ENCODE measurements at places on chromosomes 7 and 10.

GRCh38 chr10:116307455-116307854 lies 16.8 kb upstream of the CCDC172 start:
- no peak for DNase-seq

- peak; percentile 69 for DNase-seq
These were observed 593 bp downstream of the CDK13 start for GRCh38 chr7:39950473-39951225.

- no peak for DNase-seq
These were observed 14.9 kb upstream of the CPA5 start for GRCh38 chr7:130329681-130330080.

- peak; percentile 59 for DNase-seq
These were observed 87.7 kb upstream of the PRKCQ start for GRCh38 chr10:6667679-6668270.

GRCh38 chr10:29784175-29784773 lies 149.5 kb upstream of the SVIL start:
- DNase-seq = no peak

- no peak for DNase-seq
These were observed 832.1 kb downstream of the CNTNAP2 start for GRCh38 chr7:146948703-146949102.

DNA sequence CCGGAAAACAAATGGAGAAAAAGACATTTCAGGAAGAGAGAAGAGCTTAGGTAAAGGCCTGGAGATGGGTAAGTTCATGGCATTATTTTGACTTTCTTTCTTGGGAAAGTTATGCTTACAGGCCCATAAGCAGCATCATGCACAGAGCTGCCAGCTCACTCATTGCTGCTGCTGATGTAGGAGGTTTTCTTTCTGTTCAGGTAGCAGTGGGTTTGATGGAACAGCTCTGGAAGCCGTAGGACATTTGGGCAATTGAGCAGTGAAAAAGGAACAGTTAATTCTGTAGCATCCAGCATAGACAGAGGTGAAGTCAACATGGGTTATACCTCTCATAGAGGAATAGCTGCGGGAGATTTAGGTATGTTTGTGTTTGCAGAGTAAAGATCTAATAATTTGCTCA lies 3.3 kb downstream of the CHN2 start:
- DNase-seq = no peak

DNA sequence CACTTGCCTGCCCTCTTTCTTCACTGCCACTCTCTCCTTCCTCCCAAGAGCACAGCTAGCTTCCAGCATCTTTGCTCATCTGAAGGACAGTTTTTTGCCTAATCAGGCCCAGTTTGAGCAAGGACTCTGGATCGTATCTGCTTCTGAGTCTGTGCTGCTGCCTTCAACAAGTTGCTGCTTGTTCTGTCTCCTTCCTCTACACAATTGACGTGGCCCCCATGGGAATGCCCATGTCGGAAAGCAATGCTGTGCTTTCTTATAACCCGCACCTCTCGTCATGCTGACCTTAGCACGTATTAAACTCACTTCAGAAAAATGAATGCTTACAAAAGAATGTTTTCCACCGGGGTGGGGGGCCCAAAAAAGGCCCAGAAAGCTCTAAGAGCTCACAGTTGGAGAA lies 324.7 kb upstream of the C7orf33 start:
- DNase-seq = no peak

GRCh38 chr7:67990003-67990402 lies 993.4 kb downstream of the TYW1 start:
- DNase-seq = no peak

- DNase-seq = no peak
These were observed 4.3 kb downstream of the SVIL start for GRCh38 chr10:29630205-29631048.

DNA sequence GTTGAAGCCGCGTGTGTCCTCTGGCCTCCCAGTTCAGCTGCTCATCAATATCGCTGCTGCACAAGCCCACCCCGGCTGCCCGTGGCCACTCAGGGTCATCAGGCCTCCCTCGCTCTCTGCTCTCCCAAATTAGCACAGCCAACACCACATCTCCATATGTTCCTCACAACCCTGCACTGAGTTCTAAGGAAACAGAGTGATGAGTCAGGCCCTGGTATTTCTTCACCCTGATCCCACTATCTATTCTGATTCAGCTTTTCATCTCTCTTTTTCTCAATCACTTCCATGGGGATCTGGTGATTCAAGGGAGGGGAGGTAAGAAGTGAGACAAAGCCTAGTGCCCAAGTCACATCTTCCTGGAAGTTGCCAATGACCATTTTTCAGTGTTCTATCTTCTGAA lies 23.8 kb downstream of the CYTH3 start:
- no peak for DNase-seq

GRCh38 chr7:137564677-137565076 lies 221.1 kb upstream of the PTN start:
- peak; percentile 70 for DNase-seq

- DNase-seq = no peak
These were observed 9.5 kb downstream of the PLXDC2 start for GRCh38 chr10:19825700-19826099.

DNA sequence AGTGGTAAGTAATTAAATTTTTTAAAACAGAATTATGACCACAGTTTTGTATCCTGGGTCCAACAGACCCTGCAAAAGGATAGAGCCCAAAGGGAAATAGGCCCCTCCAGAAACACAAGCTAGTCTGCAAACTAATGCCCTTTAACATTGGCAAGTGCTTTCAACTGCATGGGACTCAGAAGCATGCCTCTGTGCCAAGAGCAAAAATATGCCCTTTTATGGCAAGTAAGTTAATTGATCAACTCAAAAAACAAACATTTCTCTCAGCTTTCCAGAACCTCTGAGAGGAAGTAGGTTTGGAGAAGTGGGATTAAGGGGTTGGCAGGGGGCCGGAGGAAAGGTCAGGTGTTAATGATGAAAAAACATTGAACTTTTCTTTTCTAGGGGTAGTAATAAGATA lies 186.6 kb upstream of the PRSS1 start:
- DNase-seq = no peak

DNA sequence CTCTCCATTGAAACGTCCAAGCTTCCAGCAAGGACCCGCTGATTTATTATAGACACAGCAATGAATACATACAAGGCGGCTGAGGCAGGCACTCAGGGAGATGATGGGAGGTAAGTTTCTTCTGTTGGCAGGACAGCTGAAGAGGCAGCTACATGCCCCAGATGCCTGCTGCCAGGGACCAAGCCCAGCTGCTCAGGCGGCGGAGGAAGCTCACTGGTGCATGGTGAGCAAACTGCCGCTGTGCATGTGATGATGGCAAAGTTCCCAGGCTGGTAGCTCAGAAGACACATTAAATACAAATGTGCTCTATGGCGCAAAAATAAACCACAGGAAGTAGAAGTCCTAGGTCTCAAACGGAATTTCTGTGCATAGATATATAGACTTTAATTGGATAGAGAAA lies 2.3 kb downstream of the DNTT start:
- no peak for DNase-seq

- DNase-seq = no peak
These were observed 72.3 kb upstream of the APBB1IP start for GRCh38 chr10:26365681-26366358.

GRCh38 chr7:2713370-2713769 lies 25.4 kb downstream of the AMZ1 start:
- DNase-seq = peak; percentile 60

DNA sequence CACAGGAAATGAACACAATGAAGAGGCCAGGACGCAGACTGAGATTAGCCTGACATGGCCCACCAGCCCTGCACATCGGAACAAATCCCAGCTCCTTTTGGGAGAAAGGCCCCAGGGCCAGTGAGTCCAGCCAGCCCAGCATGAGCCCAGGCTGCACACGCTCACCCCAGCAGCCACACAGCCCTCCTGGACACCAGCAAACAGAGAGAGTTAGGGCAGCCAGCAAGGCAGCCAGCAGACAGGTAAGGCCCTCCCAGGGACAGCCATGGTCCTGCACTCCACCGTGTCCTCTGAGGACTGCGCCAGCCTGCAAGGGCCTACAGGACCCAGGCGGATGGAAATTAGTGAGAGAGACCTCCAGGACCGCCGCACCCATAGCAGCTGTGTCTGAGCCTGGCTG lies 8.1 kb upstream of the GRID1 start:
- no peak for DNase-seq

DNA sequence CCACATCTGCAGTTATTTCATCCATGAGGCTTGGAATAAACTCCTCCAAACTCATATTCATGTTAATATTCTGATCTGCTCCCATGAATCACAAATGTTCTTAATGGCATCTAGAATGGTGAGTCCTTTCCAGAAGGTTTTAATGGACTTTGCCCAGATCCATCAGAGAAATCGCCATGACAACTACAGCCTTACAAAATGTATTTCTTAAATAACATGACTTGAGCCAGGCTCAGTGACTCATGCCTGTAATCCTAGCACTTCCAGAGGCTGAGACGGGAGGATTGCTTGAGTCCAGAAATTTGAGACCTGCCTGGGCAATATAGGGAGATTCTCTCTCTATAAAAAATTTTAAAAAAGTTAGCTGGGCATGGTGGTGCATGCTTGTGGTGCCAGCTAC lies 102.1 kb upstream of the TMEM168 start:
- DNase-seq = no peak

- no peak for DNase-seq
These were observed 45.1 kb downstream of the PIP4K2A start for GRCh38 chr10:22669163-22669711.

DNA sequence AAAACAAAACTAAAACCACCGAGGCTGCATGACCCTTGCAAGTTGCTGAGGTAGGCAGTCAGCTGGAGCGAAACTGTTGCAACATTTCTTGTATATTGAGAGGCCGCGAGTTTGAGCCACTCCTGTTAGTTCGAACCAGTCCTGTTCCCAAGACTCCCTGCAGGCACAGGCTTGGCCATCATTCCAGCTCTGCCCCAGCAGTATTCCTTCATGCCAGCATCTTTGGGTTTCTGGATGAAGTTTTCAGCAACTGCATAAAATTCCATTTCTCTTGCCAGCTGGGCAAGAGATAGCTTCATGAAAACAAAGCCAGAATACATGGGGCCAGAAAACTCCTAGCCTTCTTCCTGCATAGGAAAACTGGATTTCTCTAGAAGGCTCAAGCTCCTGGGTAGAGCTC lies 207.6 kb downstream of the FRMD4A start:
- no peak for DNase-seq

DNA sequence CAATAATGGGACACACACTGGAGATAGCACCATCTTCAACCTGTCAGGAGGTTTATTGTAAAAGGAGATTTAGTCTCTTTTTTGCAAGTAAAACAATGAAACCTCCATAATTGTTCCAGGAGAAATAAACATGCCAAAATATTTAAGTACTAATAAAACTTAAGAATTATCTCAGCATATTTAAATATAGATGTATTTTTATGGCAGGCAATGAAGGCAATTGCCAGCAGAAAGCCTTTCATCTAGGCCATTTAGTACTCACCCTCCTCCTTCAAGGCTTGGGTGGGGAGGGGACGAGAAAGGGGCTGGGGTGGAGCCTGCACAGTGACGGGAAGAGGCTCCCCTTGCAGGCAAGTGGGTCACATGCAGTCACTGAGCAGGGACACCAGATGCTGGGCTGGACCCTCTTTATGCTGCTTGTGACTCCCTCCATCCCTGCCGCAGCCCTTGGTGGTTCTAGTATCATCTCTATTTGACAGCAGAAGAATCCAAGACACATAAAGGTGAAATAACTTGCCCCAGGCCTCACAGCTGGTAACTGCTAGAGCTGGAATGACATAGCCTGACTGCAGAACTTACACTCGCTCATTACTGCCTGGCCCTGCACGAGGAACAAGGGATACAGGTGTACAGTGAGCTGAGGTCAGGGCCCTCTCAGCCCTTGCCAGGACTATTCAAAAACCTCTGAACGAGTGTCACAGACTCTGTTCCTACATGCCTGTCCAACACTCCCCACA lies 449.5 kb upstream of the ZMIZ1 start:
- DNase-seq = no peak

DNA sequence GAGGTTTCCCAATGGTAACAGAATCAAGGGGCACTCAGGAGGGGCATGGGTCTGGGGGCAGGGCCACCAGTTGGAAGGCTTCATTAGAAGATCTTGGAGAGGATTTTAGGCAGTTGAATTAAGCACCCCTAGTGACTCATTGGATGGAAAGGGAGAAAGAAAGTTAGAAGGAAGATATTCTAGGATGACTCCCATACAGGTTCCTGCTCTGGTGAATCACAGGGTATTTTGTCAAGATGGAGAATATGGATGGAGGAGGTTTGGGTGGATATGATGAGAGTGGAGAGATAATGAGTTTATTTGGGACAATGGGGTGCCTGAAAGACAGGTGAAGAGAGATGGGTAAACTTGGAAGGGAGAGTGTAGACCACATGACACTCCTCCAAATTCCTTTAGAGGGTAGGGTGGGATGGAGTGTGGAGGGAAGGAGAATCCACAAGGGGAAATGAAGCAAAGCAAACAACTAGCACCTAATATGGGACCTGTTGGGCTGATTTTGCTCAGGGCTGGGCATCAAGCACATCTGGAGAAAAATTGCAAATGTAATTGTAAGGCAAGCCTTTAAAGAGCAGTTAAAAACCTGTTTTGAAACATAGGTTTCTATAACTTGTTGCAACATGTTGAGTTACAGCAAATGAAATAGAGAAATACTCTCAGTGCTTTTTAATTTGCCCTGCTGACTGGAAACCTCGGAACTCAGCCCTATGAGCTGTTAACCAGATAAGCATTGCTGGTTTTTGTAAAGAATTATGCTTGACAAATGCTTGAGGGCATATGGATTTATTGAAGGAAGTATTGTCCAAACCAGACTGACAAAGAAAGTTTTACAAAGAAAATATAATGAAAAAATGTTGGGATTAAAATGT lies 2.9 kb upstream of the ENTPD7 start:
- no peak for DNase-seq

GRCh38 chr7:117019786-117020590 lies 66.7 kb downstream of the ST7 start:
- DNase-seq = peak; percentile 96

DNA sequence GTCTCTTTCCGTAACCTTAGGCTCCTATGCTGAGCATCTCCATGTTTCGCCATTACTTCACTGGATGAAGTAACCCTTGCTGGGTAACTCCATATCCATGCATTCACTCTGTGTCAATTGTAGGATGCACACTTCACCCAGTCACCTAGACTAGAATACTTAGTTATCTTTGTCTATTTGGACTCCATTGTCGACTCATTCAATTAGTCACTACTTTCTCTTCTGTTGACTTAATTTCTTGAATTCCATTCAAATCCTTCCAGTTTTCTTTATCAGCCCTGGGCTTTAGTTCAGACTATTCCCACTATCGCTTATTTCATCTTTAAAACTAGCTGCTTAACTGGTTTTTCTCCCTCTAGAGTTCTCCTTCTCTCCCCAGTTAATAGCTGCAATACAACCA lies 111.3 kb upstream of the TNS3 start:
- no peak for DNase-seq

DNA sequence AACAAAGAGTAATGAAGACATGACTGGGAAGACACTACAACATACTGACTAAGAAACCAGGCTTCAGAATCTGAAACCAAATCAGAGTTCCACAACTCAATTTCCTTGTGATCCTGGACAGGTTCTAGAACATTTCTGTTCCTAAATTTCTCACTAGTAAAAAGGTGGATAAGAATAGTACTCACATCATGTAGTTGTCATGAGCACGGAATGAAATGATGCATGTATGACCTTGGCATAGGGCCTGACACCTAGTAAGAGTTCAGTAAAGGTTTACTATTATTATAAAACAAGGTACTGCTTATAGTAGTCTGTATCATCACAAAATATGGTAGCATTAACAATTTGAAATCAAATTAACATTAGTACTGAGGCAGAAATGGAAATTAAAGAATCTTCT lies 19.9 kb downstream of the DOCK4 start:
- DNase-seq = no peak

GRCh38 chr10:69968830-69969229 lies 83.8 kb upstream of the MACROH2A2 start:
- DNase-seq = peak; percentile 63

GRCh38 chr7:120400806-120401455 lies 128.0 kb downstream of the KCND2 start:
- DNase-seq = no peak
